ENCODE measurements at places on chromosomes 4 and X. TPM values are rescaled to one million over a fixed set of nuclear protein-coding genes. Genes with fewer than 3 reads are reported as not detected.

Gene PRKX
- total RNA-seq, result 54.0 TPM

DNA sequence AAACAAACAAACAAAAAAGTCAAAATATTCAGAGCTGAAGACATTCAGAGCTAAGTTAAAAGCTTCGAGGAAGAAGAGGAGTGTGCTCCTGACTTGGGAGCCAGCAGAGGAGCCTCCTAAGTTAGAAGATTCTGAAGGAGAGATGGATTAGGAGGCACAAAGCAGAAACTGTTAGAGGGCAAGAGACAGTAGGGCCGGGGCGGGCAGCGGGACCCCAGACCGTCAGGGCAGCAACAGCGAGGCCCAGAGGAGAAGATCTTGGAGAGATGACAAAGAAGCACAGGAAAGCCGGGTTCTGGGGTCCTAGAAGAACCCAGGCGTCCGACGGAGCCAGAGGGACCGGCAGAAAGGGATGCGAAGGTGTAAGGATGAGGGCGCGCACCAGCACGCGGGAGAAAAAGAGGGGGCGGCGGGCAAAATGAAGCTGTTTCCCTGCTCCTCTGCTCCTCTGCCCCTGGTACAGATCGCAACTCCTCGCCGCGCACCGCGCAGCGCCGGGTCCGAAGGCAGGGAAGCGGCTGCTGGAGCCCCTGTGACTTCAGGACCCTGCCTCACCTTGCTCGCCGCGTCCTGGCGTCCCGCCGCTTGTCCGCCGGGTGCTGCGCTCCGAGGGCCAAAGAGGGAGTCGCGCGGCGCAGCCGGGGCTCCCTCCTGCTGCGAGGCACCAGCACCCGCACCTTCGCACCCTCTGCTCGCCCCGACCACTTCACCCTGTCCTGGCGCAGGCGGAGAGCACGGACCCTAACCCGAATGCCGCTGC lies 477 bp downstream of the KLHL13 start:
- peaks cover 2% of the 10 kb centered on the region for H3K27me3 ChIP-seq
- H3K27ac ChIP-seq, result peak overlapping the region; percentile 77
- peak overlapping the region; percentile 88 for H3K4me3 ChIP-seq
- peaks cover 5% of the 10 kb centered on the region for H3K4me1 ChIP-seq

Gene KCNE5
- total RNA-seq, result 10.8 TPM

DNA sequence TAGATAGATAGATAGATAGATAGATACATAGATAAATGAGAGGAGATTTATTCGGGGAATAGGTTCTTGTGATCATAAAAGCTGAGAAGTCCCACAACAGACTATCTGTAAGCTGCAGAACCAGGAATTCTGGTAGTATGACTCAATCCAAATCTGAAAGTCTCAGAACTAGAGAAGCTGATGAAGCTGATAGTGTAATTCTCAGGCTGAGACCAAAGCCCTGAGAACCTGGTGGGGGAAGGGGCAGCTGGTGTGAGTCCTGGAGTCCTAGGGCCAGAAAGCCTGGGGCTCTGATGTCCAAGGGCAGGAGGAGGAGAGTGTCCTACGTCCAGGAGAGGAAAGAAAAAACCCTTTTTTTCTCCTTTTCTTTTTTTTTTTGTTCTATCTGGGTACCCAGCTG lies 8.0 kb upstream of the BANK1 start:
- H3K27ac ChIP-seq, result no peak overlapping the region
- no peaks in the 10 kb centered on the region for H3K27me3 ChIP-seq
- no peak for DNase-seq
- no peaks in the 10 kb centered on the region for H3K36me3 ChIP-seq
- no peak overlapping the region for H3K4me3 ChIP-seq
- peaks cover 3% of the 10 kb centered on the region for H3K4me1 ChIP-seq

Gene JADE1
- 35.3 TPM for total RNA-seq

DNA sequence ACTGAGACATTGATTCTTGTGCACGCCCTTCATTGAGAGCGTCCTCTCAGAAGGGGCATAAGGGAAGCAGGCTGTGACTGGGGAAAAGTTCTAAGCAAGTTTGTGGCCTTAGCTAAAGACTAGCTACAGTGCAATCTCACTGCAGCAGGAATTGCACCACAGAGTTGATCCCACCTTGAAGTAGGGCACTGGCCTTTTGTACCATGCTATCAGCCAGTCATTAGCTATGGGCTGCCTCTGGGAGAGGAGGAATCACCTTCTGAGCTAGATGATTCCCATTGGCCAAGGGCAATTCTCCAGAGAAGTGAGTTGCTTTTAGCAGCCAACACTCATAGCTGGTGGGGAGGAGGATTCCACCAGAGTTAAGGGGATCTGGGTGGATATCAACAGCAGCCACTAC lies 142.6 kb upstream of the SCML1 start:
- H3K36me3 ChIP-seq, result peaks cover 2% of the 10 kb centered on the region
- no peaks in the 10 kb centered on the region for H3K27me3 ChIP-seq
- peaks cover 59% of the 10 kb centered on the region for H3K4me1 ChIP-seq
- H3K4me3 ChIP-seq, result no peak overlapping the region
- DNase-seq, result no peak

DNA sequence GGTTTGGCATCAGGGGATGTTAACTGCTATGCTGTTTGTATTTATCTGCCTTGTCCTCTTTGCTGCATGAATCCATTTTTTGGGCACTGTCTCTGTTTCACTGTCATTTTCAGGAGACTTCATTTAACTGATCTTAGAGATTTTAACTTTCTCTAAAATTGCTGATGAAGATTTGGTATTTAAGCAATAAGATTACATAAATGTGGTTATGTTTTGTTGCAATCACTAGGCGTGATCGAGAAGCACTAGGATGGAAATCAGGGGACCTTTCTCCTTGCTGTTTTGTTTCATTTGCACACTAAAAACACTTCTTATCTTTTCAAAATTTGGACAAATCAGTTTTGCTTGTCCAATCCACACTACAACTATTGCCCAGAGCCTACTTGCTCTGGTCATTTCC lies 15.4 kb downstream of the CXCL2 start:
- H3K27ac ChIP-seq, result no peak overlapping the region
- no peaks in the 10 kb centered on the region for H3K36me3 ChIP-seq
- H3K4me1 ChIP-seq, result no peaks in the 10 kb centered on the region
- no peaks in the 10 kb centered on the region for H3K27me3 ChIP-seq
- H3K4me3 ChIP-seq, result no peak overlapping the region

Gene TACR3
- 0.29 TPM for total RNA-seq

DNA sequence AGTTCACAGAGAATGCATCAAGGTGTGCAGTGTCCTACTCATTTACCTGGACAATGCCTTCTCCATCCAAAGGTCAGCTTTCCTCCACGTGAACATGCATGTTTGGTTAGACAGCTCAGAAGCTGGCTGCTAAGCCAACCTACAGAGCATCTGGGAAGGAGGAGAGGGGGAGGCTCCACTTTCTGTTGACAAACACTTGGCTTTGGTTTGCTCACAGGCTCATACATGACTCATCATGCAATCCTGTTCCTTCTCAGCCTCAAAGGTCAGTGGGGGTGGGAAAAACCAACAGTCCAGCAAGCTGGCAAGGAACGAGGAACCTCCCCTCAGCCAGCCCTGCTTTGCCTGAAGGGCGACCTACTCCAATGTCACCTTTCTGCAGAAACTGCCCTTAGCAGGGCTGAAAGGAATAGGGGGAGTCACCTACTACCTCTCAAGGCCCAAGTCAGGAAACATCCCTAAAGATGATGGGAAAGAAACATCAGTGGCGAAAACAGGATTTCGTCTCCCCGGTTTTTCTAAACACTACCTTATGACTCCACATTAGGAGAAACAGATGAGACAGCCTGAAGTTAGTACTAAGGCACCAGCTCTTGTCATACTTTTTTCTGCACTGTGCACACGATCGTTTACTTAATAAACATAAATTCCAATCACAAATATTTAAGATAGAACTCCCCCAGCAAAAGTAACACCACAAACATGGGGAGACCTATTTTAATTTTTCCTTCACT lies 37.9 kb downstream of the RELL1 start:
- peaks cover 52% of the 10 kb centered on the region for H3K4me1 ChIP-seq
- H3K36me3 ChIP-seq, result peaks cover 19% of the 10 kb centered on the region
- peak overlapping the region; percentile 93 for H3K27ac ChIP-seq
- DNase-seq, result peak; percentile 19
- H3K4me3 ChIP-seq, result no peak overlapping the region

DNA sequence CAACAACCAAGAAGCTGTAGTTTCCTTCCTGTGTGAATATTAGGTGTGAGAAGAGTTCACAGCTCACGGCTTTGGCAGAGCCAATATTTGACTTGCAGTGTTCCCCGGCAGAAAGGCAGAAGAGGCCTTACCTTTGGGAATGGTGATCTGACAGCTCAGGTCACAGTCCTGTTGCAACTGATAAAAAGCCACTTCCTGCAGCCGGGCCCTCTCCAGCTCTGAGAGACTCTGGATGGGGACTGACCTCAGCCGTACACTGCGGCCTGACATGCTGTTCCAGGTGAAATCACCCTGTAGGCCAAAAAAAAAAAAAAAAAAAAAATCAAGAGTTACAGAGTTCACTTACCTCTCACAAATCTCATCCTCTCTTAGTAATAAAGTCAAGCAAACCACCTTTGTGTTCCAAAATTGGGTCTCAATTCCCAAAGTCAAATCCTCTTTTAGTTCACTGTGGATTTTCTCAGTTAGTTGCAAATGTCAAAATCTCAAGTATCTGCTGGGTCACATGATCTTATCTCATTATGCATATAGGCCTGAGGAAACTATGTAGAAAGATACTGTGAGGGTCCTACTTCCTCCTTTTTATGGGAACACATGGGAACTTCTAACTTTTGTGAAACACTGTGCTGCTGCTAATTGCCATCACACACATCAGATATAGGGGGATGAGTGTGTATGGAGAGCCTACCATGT lies 38.6 kb upstream of the AMELX start:
- H3K36me3 ChIP-seq, result no peaks in the 10 kb centered on the region
- H3K4me1 ChIP-seq, result peaks cover 1% of the 10 kb centered on the region
- no peaks in the 10 kb centered on the region for H3K27me3 ChIP-seq
- no peak overlapping the region for H3K27ac ChIP-seq
- no peak overlapping the region for H3K4me3 ChIP-seq

- H3K4me1 ChIP-seq, result peaks cover 10% of the 10 kb centered on the region
- H3K4me3 ChIP-seq, result no peak overlapping the region
- no peaks in the 10 kb centered on the region for H3K36me3 ChIP-seq
- DNase-seq, result no peak
Measured at GRCh38 chr4:122710434-122711308, 21.8 kb upstream of the BBS12 start.
